Stimulated activated CD4-positive, alpha-beta T cell treated with anti-CD3 and anti-CD28 coated beads, TNF-alpha, amount 100 ng/mL, for 24 hours (primary cell): ENCODE measurements at places on chromosomes 7 and 10.
A peak's percentile ranks its signal among the peaks of the same experiment; 100 is the strongest.

- DNase-seq: no peak
These were observed 75.8 kb upstream of the MRLN start for GRCh38 chr10:59829024-59829423.

GRCh38 chr7:33627741-33628140 is 277.6 kb upstream of the BMPER start:
- DNase-seq: no peak

GRCh38 chr10:133474027-133474426 is 20.3 kb downstream of the SCART1 start:
- no peak for DNase-seq

GRCh38 chr7:52504561-52504960 is 530.9 kb upstream of the POM121L12 start:
- DNase-seq: no peak

DNA sequence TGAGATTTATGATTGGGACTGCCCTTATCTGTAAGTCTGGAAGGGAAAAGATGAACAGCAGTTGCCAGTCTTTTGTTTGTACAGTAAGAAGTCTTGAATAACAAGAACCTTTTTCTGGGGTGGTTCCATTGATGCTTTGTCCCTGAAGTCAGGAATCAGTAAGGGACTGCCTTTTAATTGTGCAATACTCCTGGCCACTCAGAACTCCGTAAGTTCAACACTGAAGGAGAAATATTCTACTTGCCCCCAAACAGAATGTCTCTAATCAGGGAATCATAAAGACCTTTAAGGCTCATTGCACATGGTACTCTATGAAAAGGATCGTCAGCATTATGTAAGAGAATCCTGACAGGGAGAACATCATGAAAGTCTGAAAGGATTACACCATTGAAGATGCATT is 361.4 kb downstream of the EXOC4 start:
- DNase-seq: no peak

- no peak for DNase-seq
These were observed 123.4 kb downstream of the ATE1 start for GRCh38 chr10:121804460-121804859.

- no peak for DNase-seq
These were observed 22.4 kb upstream of the LRRC17 start for GRCh38 chr7:102890292-102890970.

- DNase-seq: no peak
These were observed 12.5 kb upstream of the ARPC1A start for GRCh38 chr7:99313204-99313573.

- no peak for DNase-seq
These were observed 12.8 kb downstream of the PNLIPRP3 start for GRCh38 chr10:116440330-116441030.

- DNase-seq: no peak
These were observed 199.5 kb downstream of the INHBA start for GRCh38 chr7:41503438-41503837.

- DNase-seq: no peak
These were observed 1.5 kb downstream of the ZC3HAV1L start for GRCh38 chr7:139034336-139034735.

DNA sequence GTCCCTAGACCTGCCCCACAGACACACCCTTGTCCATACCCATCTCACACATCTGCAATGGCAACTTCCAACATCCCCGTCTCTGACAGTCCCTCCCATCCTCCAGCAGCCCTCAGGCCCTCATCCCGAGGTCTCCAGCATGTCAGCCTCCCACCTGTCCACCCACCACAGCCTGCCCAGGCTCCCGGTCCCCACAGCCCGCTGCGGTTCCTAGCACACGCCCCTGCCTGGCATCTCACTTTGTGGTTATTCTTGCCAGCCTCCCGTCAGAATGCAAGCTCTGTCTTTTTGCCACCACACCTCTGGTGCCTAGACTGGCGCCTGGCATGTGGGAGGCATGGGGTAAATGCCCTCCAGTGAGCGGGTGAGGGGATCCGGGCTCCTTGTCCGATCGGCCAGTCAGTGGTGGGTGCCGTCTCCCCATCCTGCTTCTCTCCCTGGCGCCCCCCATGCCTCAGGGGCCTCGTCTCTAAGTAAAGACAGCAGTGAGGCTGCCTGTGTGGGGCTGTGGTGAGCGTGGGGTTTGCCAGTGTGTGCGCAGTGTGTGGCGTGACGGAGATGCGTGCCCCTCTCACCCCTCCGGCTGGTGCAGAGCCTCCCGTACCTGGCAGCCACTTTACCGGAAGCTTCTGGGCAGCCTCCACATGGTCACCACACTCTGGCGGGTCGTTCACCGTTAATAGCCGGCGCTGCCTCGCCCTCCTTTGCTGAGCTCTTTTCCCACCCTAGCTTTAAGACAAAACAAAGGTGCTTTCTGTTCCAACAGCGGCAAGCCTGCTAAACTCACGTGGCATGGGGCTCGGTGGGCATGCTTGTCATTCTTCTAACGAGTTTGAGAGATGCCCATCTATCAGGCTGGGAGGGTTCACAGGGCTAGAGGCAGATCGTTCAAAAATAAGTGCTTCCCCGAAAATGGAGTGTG is 28.5 kb upstream of the TTYH3 start:
- DNase-seq: no peak

DNA sequence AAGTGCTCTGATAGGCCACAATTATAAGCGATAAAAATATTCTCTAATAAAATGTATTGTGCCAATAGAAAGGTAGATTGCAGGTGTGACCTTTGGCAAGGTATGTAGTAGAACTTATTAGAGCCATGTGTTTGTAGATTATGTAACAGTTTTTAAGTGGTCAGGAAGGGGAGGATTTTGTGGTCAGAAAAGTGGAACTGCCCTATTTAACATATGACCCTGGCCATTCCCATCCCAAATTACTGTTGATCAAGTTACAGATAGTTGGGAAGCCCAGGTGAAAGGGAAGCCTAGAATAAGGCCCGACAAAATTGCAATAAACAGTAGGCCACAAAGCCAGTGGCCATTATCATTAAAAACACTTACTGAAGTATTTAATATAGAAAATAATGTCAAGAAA is 89.2 kb downstream of the SPAG6 start:
- DNase-seq: no peak

- no peak for DNase-seq
These were observed 10.6 kb downstream of the OR2F1 start for GRCh38 chr7:143965280-143965679.

GRCh38 chr10:114662646-114663217 is 4.7 kb upstream of the ABLIM1 start:
- no peak for DNase-seq

GRCh38 chr7:158955932-158956804 is 99.8 kb downstream of the DYNC2I1 start:
- no peak for DNase-seq

GRCh38 chr10:102299873-102300272 is 54.5 kb downstream of the GBF1 start:
- no peak for DNase-seq

DNA sequence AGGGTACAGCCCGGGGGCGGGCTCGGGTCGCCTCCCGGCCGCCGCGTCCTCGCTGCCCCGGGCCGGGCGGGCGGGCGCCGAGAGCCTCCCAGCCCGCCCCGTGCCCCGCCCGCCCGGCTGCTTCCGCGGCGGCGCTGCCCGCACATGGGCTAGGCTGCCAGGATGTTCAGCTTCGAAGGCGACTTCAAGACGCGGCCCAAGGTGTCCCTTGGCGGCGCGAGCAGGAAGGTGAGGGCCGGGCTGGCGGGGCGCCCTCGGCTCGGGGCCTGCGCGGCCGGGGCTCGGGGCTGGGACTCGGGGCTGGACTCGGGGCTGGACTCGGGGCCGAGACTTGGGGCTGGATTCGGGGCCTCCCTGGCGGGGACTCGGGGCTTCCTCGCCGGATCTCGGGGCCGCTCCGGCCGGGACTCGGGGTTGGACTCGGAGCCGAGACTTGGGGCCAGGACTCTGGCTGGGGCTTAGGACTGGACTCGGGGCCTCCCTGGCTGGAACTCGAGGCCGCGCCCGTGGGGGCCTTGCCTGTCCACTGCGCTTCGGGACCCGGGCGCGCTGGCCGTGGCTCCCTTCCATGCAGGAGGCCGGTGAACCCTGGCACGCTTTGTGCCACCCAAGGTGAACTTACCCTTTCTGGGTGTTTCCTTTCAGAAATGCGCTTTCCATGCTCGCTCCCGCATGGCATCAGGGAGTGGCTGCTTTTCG is 534 bp downstream of the UBE3C start:
- peak; percentile 19 for DNase-seq

DNA sequence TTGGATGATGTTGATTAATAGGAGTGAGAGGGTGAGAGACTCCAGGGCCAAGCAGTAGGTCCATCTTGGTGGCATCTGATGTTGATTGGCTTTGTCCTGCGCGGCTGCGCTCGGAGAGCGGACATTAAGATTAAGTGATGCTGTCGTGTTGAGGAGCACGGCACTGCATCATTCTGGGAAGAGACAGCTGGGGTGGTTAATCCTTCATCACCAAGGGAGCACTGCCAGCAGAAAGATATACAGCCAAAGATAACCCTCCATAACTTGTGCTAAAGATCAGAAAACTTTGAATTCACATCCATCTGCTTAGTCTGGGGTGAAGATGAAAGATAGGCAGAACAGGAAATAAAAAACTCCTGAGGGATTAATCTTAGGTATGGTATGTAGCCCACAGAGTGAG is 208.3 kb downstream of the LRMDA start:
- DNase-seq: no peak

GRCh38 chr10:5814110-5815107 is 1.2 kb upstream of the GDI2 start:
- no peak for DNase-seq

DNA sequence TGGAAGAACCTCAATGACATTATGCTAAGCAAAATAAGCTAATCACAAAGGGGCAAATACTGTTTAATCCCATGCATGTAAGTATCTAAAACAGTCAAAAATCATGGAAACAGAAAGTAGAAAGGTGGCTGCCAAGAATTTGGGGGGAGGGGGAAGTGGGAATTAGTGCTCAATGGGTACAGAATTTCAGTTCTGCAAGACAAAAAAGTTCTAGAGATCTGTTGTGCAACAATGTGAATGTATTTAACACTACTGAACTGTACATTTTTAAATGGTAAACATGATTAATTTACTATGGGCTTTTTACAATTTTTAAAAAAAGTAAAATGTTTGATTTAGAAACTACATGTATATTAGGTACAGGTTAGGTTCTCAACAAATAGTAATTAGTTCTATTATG is 11.9 kb downstream of the EZH2 start:
- DNase-seq: no peak

DNA sequence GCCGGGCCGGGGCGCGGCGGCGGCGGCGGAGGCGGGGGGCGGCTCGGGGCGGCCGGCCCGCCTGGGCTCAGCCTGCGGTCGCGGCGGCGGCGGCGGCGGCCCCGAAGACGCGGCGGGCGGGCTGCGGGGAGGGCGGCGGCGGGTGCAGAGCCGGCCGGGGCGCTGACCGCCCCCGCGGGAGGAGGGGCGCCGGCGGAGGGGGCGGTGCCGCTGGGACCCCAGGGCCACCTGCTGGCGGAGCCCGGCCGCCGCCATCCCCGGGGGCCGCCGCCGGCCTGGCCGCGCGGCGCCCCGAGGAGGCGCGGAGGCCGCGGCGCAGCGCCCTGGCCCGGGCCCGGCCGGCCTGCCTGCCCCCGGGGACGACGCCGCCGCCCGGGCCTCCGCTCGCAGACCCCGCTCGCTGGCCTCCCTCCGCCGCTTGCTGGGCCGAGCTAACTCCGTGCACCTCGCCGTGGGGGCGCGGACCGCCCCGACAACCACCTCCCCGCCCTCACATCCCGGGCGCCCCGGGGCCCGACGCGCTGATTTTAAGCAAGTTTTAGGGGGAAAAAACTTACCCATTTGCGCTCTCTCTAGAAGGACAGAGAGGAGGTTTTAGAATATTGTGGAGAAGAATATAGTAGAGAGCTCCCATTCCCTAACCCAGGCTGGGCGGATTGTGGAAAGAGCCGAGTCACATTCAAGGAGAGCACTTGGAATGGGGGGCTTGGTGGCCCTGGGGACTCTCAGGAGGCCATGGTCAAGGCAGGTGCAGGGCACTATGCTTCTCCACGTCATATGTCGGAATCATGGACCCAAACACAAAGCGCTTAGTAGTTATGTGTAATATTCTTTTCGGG is at the start of gene BEND7:
BEND7 (minus strand) TSS at position 140 of the 839 bp plus-strand sequence. CDS start 481 bp downstream, outside the sequence.
- DNase-seq: no peak

DNA sequence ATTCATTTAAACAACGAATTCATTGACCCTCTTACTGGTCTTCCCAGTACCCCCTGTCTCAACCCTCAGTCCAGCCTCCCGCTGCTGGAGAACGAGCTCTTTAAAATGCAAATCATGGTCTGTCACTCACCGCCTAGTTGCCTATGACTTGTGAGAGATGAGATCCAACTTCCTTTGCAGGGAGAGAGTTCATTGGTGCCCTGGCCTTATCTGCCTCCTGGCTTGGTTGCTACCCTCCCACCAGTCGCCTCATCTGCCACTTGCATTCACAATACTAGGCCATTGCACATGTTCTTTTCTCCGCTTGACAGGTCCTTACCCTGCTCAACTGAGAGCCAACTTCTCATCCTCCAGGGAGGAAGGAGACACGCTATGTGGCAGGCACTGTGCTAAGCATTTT is 54.0 kb upstream of the MXI1 start:
- no peak for DNase-seq

GRCh38 chr10:12868229-12868628 is 133.3 kb downstream of the CCDC3 start:
- no peak for DNase-seq

- DNase-seq: no peak
These were observed 52.8 kb upstream of the ZPBP start for GRCh38 chr7:50145801-50146338.

- DNase-seq: no peak
These were observed 5.8 kb downstream of the TCF7L2 start for GRCh38 chr10:112955582-112956421.

DNA sequence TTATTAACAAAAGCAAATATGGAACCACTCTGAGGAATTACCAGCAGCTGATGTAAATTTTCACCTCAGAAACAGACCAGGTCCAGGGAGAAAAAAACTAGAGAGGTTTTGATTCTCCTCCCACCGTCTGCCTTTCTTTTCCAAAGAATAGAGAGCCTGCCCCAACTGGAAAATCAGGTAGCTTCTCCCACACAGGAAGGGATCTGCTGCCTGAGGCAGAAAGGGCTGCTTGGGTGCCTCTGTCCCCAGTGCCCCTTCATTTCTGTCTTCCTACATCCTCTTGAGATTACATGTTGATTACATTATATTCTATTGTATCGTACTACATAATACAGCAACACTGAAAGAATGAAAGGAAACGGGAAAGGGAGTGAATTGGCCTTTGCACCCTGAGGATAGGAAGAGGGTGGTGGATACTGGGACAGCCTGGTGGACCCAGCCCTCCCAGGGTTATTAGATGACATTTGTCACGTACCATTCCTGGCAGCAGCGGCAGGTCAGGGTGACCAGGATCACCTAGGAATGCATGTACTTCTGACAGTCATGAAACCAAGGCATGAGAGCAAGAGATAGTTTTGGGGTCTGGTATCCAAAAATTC is 8.9 kb downstream of the ST8SIA6 start:
- no peak for DNase-seq

DNA sequence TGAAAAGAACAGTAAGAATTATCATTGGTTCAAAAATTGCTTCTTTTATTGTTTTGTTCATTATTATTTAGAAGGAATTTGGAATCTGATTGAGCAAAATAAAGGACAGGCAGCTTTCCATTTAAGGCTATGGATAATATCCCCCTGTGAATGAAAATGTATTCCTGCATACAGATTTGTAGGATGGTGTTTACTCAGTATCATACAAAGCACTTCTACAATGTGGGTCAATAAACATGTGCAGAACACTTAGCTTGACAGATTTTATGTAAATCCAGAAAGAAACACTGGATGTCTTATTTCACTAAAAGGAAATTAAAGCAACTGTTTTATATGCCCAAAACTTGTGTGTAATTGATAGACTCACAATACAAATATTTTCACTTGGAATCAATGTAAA is 189.7 kb downstream of the THSD7A start:
- DNase-seq: no peak
